Left lobe of liver (tissue), 2 donors: ENCODE measurements at places on chromosomes 13 and 19. TPM values are rescaled to one million over a fixed set of nuclear protein-coding genes. Genes with fewer than 3 reads are reported as not detected.

GRCh38 chr13:98022210-98022609 is 68.7 kb downstream of the IPO5 start:
- DNase-seq = no peak

DNA sequence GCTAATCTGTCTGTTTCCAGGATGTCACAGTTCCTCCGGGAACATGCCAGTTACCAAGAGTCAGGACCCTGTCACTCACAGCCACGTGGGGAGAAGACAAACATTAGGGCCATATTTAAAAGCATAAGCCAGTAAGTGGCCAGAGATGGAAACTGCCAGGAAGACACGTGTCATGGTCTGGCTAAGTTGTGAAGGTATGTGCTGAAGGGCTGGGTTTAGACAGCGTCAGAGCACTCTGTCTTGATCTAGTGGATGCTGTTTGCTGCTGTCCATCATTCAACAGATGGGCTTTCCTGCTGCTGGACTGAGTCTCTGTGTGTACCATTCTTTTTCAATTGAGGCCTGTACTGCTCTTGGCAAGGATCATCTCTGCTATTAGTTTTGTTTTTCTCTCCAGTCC is 128.6 kb downstream of the HS6ST3 start:
- no peak for DNase-seq

DNA sequence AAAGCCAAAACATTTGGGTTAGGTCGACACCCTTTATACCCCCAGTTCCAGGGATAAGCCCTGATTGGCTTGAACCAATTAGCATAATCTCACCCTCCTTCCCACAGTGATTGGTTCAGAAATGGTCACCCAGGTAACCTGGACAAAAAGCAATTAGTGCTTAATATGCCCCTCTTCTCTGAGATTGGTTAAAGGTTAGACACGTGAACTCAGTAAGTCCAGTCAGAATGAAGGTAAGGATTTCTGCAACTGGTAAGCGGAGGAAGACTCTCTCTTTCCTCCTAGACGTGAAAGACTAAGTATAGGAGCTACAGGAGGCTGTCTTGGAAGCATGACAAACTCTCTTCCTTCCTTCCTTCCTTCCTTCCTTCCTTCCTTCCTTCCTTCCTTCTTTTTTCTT is 1.3 kb upstream of the PNMA8C start:
- no peak for DNase-seq

Gene DCLK1
- not detected for total RNA-seq

GRCh38 chr19:15091918-15092753 is 10.1 kb downstream of the OR1I1 start:
- DNase-seq = no peak

- peak; percentile 85 for DNase-seq
Observed at GRCh38 chr19:19423322-19423721, 17.8 kb downstream of the GATAD2A start.

GRCh38 chr13:45779901-45780300 is 71.7 kb downstream of the SIAH3 start:
- no peak for DNase-seq

Gene EXOC3L2
- 4.3 TPM for total RNA-seq

- no peak for DNase-seq
Observed at GRCh38 chr19:34305221-34306083, 51.1 kb downstream of the GARRE1 start.

Gene CEACAM4
- total RNA-seq = 0.25 TPM

- peak; percentile 95 for DNase-seq
Observed at GRCh38 chr19:44753932-44754749, 5.6 kb downstream of the BCL3 start.

DNA sequence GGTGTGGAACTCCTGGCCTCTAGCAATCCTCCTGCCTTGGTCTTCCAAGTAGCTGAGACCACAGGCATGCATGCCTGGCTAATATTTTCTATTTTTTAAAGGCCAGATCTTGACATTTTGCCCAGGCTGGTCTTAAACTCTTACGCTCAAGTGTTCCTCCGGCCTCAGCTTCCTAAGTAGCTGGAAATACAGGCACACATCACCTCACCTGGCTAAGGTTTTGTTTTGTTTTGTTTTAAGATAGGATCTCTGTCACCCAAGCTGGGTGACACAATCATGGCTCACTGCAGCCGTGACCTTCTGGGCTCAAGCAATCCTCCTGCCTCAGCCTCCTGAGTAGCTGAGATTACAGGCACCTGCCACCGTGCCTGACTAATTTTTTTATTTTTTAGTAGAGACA is 5.5 kb upstream of the RLN3 start:
- DNase-seq = no peak

GRCh38 chr13:42255886-42256285 is 16.1 kb upstream of the AKAP11 start:
- DNase-seq = no peak

GRCh38 chr19:2641332-2641698 is 61.2 kb downstream of the GNG7 start:
- DNase-seq = no peak

DNA sequence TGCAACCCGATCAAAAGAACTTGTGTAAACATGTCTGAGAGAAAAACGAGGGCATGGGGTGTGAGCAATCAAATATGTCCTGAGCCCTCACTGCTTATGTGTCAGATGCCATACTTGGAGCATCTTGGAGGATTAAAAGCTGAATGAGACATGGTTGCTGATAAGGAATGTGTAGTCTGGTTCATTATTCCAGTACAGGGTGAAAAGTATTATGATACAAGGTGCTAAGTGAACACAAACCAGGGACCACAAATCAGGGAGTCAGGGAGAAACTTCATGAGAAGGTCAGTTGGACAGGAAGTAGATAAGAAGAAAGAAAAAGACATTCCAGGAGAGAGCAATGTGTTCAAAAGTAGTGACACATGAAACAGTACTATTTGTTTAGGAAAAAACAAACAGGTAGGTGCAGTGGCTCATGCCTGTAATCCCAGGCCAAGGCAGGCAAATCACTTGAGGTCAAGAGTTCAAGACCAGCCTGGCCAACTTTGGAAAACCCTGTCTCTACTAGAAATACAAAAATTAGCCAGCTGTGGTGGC is 2.0 kb upstream of the RCBTB1 start:
- no peak for DNase-seq

Gene OLFM2
- 29.0 TPM for total RNA-seq

DNA sequence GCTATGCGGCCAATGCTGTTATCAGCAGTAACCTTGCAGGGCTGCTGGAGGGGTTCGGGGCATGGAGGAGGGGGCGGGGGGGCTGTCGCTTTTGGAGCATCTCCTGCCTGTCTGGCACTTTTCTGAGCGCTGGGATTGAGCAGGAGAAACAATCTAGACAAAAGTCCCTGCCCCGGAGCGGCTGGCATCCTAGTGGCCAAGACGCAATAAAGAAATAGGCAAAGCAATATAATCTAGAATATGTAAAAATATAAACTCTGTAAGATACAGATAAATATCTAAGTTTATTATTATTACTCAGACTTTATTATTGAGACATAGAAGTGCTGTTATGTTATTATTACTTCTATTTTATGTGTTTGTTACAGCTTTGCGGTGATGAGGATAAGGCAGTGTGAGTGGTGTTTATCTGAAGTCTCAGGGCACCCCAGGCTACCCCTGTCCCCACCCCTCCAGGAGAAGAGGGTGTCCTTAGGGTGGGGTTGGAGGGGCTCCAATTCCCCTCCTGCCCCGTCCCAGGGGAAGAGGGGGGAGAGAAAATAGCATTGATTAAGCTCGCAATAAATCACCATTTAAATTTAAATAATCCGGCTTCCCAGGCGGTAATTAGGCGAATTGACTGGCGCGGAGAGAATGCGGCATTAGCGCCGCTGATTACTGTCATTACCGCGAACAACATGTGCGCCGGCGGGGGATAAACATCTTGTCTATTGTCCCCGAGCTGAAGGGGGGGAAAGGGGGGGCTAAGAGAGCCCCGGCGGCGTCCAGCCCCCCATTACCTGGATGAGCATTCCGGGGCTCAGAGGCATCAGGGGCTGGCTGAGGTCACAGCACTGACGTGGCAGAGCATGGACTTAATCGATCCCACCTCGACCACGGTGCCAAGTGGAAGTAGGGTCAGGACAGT is 3.2 kb downstream of the NPAS1 start:
- no peak for DNase-seq

DNA sequence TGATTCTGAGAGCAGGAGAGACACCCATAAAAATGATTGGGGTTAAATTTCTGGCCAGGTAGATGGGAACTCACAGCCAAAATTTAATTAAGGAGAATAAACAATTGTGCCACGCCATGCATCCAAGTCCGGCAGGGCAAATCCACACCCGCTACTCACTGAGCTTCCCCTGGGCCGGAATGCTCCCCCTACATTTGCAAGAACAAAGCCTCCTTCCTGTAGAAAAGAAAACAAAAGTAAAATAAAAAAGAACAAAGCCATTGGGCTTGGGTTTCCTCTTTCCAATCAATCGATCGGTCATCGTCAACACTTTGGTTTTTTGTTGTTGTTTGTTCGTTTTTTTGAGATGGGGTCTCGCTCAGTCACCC is 30.2 kb upstream of the TFDP1 start:
- DNase-seq = no peak

Gene LILRB1
- total RNA-seq = 2.6 TPM

- DNase-seq = peak; percentile 35
Observed at GRCh38 chr13:113546571-113547237, 37.8 kb upstream of the TFDP1 start.

DNA sequence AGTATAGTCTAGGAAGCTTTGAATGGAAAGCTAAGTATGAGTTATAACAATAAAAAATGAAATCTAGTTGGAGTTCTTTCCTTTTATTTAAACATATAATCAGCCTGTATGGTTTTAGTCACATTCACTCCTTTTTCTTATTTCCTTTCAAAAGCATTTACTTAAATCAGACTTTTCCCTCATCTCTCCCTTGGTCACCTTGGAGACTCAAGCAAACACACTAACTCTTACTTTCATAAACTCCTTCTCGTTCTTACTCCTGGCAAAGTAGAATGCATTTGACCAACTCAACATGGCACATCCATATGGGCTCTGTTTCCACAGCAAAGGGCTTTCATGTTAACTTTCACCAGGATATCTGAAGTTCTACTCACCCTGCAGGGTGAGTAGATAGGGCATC is 400.0 kb downstream of the LMO7 start:
- no peak for DNase-seq

DNA sequence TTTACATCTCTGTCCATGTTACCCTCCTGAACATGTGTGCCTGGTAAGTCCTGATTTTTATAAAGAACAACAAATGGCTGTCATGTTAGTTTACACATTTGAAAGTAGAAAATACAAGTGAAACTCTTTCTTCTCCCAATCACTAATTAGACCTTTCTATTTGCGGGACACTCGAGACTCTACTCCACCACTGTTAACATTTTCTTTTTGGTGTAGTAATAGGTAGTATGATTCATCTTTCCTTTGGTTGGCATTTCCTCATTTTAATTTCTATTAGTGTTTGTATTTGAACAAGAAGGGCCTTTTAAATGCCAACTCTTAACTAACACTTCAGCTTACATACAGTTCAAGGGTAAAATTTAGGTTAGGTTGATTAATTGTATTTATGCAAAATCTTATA is 371.1 kb downstream of the PCDH9 start:
- no peak for DNase-seq

Gene GPC5
- total RNA-seq = 0.65 TPM

GRCh38 chr13:97243915-97244781 is 22.0 kb downstream of the MBNL2 start:
- no peak for DNase-seq

GRCh38 chr13:97875911-97876310 is 77.6 kb upstream of the IPO5 start:
- no peak for DNase-seq

Gene TNNT1
- total RNA-seq = 0.18 TPM

Gene BRME1
- 1.3 TPM for total RNA-seq

DNA sequence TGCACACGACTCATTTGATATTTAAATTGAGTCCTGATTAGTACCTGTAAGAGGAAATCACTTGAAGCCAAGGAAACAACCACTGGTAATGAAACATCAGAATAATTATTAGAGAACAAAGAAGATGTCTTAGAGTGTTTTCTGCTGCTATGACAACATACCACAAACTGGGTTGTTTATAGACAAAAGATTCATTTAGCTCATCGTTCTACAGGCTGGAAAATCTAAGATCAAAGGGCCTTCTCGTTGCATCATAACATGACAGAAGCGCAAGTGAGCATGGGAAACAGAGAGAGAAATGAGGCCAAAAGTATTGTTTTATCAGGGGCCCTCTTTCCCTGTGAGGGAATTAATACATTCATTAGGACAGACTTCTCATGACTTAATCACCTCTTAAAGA is 1024.0 kb upstream of the PCDH9 start:
- no peak for DNase-seq

DNA sequence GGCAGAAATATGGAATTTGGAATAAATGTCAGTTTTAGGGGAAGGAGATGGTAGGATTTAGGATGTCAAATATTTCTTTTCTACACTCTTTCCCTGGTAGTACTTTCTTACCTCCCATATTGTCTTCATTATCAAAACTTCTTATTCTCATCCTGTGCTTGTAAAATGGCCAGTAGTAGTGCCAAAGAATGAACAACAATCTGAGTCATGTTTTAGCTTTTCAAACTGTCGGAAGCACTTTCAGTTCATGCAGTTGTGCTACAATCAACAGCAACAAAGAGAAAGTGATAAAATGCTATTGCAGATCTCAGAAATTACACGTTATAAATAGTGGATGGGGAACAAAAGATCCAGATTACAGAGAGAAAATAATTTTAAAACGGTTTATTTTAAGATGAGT is 193.7 kb upstream of the RXFP2 start:
- no peak for DNase-seq

DNA sequence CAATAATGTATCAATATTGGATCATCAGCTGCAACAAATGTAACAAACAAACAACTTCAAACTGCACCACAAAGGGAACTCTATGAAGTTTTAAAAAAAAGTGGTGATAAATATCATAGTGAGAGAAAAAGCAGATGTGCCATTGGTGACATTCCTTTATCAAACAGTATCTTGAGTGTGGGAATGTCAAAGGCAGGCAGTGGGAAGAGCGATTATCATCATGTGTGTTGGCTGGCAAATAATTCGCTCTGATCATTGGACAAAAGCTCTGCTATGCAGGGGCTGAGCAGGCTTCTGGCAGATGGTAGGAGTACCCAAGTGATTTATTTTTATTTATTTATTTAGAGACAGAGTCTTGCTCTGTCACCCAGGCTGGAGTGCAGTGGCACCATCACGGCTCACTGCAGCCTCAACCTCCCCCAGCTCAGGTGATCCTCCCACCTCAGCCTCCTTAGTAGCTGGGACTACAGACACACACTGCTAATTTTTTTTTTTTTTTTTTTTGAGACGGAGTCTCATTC is 55.9 kb upstream of the RANBP3 start:
- DNase-seq = peak; percentile 4
